Stimulated activated naive CD4-positive, alpha-beta T cell treated with Interleukin-2 at 50 U/mL for 16 hours (primary cell): ENCODE measurements at places on chromosomes 3 and 15.

GRCh38 chr3:74435631-74436030 lies 178.8 kb downstream of the CNTN3 start:
- DNase-seq = no peak

GRCh38 chr3:16056217-16056616 lies 118.3 kb upstream of the GALNT15 start:
- DNase-seq = no peak

GRCh38 chr3:51705276-51706020 lies 1.4 kb upstream of the GRM2 start:
- no peak for DNase-seq

DNA sequence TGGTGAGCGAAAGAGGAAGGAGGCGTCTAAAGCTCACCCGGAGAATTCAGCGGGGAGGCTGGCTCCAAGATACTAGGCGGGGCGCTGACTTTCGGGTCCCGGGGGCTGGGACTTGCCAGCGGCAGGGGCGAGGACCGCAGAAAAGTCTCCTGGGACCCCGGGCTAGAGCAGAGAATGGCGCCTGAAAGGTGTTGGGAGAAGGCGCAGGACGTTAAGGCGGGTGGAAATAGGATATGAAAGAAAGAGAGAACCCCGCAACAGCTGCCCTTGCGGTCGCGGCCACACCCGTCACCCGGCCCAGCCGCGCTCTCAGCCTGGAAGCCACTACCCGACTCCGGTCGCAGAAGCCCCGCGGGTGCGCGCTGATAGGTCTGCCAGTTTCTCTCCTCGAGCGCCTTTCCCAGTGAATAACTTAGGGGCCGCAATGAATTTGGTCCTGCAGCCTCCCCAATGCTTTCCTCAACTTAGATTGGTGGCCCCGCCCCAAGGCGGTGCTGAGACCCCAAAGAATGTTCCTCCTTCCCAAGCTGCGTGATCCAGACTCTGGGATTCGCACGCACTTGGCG lies 604 bp downstream of the LTK start:
- DNase-seq = peak; percentile 22

- DNase-seq = peak; percentile 84
These were observed at the start of gene TMCC1 for GRCh38 chr3:129893581-129894070. TMCC1 (minus strand) TSS chr3:129893711.

DNA sequence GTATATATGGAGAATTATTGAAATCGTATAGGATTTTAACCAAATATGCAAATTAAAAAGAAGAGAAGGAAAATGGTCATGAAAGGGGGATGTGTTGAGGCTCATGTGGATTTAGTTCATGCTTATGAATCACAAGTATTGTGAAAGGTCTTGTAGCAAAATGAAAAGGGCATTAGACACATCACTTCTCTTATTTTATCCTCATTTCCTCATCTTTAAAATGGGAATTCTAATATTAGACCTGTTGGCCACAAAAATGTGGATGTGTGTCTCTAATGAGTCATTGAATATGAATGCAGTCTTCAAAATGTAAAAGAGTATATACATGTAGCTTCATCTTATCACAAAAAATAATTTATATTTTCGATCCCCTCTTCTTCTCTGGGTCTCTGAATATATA lies 14.9 kb upstream of the ALCAM start:
- DNase-seq = no peak

DNA sequence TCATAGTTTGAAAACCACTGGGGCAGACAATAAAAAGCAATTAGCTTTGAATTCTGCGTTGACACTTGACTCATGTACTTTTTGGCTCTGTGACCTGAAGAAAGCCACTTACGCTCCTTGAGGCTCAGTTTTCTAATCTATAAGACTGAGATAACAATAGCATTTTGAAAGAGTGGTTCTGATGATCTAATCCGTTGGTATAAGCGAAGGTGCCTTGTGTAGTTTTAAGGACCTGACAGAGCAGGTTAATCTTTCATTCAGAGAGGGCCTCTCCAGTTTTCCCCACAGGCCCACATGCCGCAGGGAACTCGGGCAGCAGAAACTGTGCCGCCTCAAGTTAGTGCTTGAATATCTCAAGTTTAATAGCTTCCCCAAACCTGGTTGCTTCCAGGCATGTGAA lies 306.0 kb upstream of the GBE1 start:
- DNase-seq = no peak
